ENCODE measurements at places on chromosomes 7 and 10.

- no peak for DNase-seq
These were observed 39.6 kb downstream of the WIPI2 start for GRCh38 chr7:5229451-5230264.

GRCh38 chr10:47423476-47423875, 39.4 kb upstream of the ZNF488 start:
- DNase-seq, result peak; percentile 26

DNA sequence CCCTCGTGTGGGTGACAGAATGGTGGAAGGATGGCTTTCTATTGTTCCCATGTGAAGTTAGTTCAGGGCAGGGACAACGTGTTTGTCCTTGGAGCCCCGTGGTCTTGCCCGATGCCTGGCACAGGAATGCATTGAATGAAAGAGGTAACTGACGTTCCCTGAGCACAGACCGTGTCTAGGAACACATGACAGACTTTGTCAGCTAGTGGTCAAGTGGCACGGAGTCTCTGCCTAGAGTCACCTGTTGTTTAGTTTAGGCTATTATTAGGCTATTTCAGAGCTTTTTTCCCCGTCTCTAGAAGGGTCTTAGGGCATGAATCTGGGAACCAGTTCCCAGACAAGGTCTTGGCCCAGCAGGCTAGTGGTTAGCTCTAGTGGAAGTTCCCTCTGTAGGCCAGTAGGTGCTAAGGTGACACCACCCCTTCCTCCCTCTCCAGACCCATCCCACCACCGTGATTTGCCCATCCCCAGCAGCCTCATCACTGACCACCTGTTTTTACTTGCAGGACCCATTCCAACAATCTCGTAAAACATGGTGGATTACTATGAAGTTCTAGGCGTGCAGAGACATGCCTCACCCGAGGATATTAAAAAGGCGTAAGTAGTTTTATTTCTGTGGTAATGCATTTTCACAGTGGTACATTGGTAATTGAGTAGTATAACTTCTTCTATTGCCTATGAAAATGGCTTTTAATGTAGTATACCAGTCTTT, 21.4 kb downstream of the DNAJB6 start:
- peak; percentile 83 for DNase-seq

GRCh38 chr10:44172883-44173607, 211.9 kb downstream of the CXCL12 start:
- no peak for DNase-seq

DNA sequence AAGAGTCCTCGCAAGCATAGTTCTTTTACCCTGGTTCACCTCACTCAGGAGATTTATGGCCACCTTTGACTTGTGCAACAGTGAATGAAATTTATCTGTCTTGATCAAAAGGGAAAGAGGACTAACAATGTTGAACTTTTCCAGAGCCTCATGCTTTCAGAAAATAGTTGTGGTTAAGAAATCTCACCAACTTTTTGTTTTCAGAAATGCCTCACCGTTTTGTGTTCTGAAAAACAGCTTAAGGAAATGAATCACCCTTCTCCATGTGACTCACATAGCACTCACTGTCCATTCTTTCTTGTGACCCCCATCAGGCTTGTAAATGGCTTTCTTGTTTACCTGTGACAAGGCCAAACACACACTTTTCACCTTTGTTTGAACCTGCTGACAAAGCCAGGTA, 148.6 kb upstream of the FAM3C start:
- peak; percentile 86 for DNase-seq

DNA sequence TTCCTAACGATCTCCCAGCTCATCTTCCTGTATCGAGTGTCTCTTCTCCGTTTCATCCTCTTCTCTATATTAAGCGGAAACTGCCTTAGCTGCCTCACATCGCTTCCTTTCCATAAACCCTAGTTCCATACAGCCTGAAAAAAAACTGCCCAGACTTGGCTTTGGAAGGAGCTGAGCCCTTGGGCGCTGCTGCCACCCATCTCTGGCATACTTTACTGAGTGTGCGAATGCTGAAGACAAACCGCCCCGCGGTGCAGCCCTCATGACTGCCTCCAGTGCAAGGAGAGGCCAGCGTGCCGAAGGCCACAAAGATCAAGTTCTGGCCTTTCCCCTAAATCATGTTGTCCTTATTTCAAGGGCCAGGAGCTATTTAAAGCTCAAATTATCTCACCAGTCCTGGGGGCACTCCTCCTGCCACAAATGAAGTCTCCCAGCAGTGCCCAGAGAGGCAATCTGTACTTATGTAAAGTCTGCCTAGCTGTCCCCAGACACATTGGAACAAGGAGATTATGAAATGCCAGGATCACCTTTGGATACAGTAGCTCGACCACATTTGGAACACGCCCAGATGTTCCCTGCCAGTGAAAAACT, 25.2 kb downstream of the YWHAG start:
- DNase-seq, result peak; percentile 76

- DNase-seq, result no peak
These were observed 51.7 kb downstream of the GRID1 start for GRCh38 chr10:86314616-86315548.

GRCh38 chr7:142177869-142178268, 66.4 kb downstream of the MGAM2 start:
- peak; percentile 6 for DNase-seq

DNA sequence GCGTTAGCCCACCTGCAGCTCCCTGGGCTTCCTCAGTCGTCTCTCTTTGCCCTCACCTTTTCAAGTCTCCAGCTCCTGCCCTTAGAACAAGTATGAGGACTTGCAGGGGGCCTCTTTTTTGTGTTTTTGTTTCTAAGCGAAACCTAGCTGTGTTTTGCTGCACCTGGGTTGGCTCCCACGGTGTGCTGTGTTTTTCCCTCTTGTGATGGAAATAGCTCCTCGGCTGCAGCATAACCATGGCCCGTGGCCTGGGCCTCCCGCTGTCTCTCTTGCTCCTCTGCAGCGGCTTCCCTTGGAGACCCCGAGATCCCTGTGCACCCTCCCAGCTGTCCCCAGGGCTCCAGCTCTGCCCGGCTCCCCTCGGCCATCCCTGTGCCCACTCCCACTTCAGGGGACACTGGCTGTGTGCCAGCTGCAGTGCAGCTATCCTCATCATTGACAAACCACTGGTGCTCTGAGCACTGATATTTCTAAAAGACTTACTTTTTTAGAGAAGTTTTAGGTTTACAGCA, 75.6 kb upstream of the TCERG1L start:
- DNase-seq, result no peak

- DNase-seq, result no peak
These were observed 593.8 kb upstream of the GRM3 start for GRCh38 chr7:86049910-86050309.

- no peak for DNase-seq
These were observed 72.2 kb upstream of the EFCAB10 start for GRCh38 chr7:105653441-105654005.

GRCh38 chr10:30560326-30560725, 69.2 kb downstream of the LYZL2 start:
- no peak for DNase-seq

DNA sequence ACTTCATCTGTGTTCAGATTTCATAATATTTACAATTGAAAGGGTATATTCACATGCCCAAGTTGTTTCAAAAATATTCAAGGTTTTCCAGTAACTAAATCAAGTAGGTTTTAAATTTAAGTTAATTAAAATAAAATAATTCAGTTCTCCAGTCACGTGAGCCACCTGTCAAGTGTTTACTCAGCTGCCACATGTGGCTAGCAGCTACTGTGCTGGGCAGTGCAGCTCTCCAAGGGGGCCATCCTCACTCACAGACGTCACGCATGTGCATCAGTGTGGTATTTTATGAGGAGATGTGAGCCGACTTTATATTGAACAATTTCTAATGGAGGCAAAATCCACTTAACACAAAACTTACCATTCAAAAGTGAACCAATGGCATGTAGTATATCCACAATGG, 69.7 kb upstream of the CAMK2B start:
- DNase-seq, result peak; percentile 75

DNA sequence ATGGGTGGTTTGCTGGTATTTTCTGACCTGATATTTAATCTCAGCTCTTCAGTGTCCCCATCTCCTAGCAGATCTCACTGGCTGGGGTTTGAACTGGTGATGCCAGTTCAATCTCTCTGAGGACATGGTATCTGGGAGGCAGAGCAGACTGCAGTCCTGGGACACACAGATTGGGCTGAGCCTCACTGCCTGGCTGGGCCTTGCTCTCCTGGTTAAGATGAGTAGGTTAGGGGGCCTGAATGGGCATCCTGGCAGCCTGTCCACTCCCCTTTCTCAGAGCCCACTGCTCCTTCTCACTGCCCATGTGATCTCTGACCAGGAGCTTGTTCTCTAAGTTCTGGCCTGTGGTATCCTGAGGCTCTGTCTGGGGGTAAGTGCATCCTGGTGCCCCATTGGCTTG, 363.4 kb downstream of the GLRX3 start:
- no peak for DNase-seq

GRCh38 chr10:48459270-48460150, 145.4 kb downstream of the ARHGAP22 start:
- DNase-seq, result no peak

DNA sequence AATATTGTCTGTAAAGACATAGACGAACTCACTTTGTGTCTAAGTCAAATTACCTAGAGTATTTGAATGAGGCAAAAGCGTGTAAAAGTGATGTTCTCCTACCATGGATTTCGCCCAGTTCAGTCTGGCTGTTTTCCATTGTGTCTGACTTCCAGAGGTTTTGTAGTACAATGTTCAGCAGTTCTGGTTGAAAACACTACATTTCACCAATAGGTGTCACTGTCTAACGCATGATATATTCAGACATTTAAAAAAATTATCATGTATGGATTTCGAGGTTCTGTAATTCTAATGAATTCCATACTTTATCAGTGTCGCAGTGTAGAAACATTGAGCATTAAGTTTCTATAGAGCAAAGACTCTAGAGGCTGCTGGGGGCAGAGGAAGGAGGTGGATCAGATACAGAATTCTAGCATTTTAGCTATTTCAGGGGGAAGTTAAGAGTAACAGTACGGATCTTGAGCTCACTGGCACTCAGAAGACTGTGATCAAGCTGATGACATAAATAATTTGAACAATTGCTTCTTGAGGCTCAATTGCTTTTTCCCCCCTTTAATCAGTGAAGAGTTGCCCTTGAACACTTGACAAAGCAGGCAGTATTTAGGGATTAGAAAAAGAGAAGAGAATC, 196.9 kb upstream of the RHOBTB1 start:
- DNase-seq, result peak; percentile 71

DNA sequence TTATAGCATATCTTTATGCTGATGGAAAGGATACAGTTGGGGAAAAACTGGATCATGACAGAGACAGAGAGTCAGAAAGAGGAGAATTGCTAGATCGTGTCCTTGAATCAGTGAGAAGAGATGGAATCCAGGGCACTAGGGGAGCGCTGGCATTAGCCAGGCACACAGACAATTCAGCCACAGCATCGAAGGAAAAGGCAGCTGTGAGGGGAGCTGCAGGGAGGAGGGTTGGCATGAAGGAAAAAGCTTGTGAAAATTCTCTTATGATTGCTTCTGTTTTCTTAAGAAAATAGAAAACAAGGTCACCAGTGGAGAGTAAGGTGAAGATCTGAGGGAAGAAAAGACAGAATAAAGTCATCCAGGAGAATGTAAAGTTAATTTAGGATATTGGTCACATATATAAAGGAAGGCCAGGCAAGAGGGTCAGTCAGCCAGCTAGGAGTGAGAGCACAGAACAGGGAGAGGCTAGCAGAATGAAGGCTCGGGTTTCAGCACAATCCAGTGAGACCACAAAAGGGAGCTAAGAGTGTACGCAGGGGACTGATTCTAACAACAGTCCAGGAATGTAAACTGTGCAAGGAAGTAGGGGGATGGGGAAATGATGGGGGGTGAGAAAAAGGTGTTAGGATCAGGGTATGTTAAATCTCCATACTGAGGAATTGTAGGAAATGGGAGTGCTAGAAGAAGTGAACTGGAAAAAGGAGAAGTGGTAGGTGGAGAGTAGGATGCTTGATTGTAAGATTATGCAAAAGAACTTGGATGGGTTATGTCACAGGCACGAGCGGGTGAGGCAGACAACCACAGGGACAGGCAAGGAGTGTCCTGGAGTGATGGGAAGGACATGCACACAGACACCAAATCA, 112.0 kb downstream of the RNF32 start:
- peak; percentile 95 for DNase-seq

GRCh38 chr10:26278295-26278694, 61.7 kb downstream of the GAD2 start:
- no peak for DNase-seq

GRCh38 chr10:120735773-120736371, 115.3 kb upstream of the WDR11 start:
- DNase-seq, result peak; percentile 21

DNA sequence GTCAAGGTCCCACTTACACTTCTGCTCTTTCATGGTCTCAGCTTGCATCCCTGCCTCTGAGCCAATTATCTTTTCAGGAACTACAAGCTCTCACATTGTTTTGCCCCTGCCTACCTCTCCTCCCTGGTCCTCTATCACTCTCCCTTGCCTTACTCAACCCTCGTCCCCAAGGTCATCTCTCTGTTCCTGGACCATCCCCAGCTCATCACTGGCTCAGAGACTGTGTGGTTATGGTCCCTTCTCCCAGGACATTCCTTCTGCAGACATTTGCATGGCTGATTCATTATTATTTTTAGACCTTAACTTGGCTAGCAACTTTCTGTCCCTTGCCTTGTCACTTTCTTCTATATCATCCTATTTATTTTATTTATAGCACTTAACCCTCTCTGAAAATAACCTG, 17.8 kb upstream of the GPAM start:
- DNase-seq, result peak; percentile 42

- no peak for DNase-seq
These were observed 117.2 kb downstream of the UBE2H start for GRCh38 chr7:129835569-129835968.

GRCh38 chr10:23742807-23743206, 303.9 kb downstream of the OTUD1 start:
- DNase-seq, result no peak

DNA sequence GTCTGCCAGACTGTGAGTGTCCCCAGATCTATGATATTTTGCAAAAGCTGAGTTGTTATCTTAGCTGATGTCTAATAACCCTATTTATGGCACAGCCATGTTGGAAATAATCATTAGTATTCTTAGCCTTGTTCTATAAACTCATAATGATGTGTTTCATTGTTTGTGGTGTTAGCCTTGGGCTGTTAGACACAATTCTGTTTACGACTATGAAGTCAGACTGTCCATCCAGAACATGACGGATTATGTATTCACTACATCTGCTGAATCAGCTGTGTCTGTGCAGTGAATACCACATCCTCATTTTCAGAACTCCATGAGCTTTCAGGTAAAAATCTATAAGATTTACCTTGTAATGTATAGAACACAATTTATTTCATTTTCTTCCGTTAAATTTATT, 577.1 kb downstream of the NRG3 start:
- no peak for DNase-seq

DNA sequence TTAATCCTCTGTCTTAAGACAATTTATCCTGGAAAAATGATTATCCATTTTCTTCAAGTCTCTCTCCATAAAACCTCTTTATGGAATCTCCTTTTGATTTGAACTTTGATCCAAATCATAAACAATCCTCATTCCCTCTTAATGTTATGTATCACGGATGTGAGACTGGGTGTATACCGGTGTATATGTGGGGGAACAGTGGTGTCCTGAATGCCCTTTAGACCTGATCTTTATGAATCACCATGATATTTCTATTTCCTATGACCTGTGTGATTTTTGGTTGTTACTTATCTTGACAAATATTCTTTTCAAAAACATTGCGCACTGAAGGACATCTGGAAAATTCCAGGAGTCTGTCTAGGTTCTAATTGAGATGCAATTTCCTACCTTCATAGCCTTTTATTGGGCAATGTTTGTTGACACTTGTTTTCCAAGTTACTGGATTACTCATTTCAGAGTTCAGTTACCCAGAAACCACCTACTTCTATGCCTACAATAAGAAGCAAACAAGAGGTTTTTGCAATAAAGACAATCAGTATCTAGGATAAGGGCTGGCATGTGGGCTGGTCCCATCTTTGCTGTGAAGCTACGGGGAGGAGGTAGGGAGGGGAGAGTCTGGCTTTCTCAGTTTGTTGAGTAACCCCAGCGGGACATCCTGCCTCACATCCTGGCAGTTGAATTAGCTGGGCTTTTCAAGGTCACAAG, 190.4 kb downstream of the CTTNBP2 start:
- no peak for DNase-seq
